ENCODE measurements at places on chromosomes 3 and 15.

DNA sequence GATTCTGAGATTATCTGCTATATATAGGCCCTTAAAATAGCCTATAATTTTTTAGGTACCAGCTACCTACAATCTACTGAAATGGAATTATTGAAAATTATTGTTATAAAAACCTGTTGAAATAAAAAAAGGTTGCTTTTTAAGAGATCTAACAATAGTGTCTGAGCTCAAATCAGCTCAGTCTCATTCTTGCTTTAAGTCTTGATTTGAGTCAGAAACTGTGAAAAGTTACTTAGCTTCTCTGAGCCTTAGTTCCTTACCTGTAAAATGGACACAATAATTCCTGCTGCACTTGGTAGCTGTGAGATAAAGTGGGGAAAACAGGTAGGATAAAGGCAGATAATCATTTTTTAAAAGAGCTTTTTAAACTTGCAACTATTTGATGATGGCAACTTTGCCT is 118.8 kb upstream of the UBE2E2 start:
- DNase-seq: no peak

- DNase-seq: no peak
Observed at GRCh38 chr3:31129241-31129640, 234.8 kb upstream of the GADL1 start.

GRCh38 chr3:105866656-105867653 is 1.9 kb downstream of the CBLB start:
- no peak for DNase-seq

- DNase-seq: peak; percentile 43
Observed at GRCh38 chr3:15055019-15055557, 10.0 kb downstream of the MRPS25 start.
